ENCODE measurements at places on chromosomes 2 and 18.
A peak's percentile ranks its signal among the peaks of the same experiment; 100 is the strongest.

GRCh38 chr2:235641956-235642355 is 148.1 kb downstream of the AGAP1 start:
- DNase-seq = no peak

DNA sequence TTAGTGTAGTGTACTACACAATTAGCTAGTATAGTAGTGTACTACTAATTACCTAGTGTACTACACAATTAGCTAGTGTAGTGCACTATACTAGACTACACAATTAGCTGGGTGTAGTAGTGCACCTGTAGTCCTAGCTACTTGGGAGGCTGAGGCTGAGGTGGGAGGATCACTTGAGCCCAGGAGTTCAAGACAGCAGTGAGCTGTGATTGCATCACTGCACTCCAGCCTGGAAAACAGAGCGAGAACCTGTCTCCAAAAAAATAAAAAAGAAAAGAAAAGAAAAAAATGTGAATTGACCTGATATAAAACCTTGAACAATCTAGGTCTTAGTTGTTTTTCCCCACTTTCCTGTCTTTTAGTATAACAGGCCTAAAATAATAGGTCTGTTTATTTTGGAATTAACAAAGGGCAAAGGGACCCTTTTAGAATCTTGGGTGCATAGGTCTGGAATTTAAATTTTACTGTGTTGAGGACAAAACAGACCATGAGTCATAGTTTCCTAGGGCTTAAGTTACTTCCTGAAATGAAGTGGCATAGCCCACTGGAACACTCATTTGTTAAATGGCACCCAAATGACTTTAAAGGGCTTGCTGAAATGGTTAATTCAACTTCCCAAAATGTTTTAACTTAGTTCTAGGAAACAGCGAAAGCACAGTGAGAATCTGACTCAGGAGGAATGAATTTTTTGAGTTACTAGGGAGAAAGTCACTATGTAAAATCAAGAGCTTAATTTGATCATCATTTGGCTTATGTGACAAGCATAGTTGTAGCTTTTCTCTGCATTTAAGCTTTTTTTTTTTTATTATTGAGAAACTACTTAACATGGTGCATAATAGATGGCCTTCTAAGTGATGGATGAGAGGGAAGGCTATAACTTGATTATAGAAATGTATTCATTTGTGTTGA is 50.7 kb upstream of the ARL5A start:
- no peak for DNase-seq

DNA sequence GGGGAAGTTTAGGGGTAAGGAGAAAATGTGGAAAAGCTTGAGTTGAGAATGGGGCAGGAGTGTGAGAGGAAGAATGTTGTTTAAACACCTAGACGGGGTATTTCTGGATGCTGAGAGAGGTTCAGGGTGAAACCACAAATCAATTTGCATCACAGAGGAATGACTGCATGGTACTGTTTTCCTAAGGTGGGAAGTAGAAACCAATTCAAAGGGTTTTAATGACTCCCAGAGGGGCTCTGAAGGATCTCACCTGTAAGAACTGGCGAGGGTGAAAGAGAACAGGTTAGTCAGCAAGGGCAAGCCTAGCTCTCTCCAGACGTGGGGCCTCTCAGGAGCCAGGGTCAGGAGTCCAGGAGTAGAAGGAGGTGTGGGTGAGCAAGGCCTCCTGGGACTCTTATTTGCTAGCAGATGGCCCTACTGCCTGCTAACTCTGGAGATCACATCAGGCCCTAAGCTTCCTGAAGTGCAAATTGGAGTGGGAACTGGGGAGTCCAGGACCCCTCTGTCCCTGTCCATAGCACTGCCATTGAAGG is 133.0 kb upstream of the CELF4 start:
- DNase-seq = no peak

DNA sequence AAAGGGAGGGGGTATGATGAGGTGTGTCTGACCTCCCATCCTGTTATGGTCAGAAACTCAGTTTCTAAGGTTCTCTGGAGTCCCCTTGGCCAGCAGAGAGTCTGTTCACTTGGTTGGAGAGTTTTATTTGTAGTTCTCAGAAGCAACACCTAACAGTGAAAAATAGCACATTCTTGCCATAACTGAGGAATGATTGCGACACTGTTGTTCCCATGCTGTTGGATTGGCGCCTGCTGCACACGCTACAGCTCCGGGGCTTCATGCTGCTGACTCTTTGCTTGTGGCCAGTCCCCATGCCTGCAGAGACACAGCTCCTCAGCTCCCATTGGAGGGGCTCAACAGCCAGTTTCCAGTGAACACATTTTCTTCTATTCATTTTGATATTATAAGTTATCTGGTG is 42.1 kb downstream of the TPGS2 start:
- no peak for DNase-seq

- no peak for DNase-seq
These were observed 19.8 kb downstream of the RNU2-63P start for GRCh38 chr2:87996570-87996969.

GRCh38 chr2:174914853-174915760 is 90.1 kb downstream of the CHN1 start:
- DNase-seq = no peak

GRCh38 chr2:128941751-128942150 is 623.1 kb upstream of the HS6ST1 start:
- no peak for DNase-seq

GRCh38 chr2:237968048-237968862 is 1.4 kb downstream of the UBE2F start:
- DNase-seq = peak; percentile 58

DNA sequence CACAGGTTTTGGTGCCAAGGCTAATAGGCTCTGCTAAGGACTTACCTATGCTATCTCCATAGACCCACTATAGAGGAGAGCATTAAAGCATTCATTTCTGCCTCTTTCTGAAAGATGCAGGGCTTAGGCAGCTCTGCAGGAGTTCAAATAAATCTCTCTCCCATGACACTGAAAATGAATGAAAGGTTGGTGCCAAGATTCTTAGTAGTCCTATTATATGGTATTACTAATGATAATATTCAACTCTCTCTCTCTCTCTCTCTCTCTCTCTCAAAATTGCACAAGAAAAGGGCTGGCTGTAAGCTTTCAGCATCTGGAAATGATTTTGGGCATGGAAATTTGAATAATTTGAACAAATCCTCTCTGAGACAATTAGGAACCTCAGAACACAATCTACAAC is 433.7 kb downstream of the MBD2 start:
- DNase-seq = no peak

- DNase-seq = peak; percentile 59
These were observed 73.4 kb downstream of the INPP4A start for GRCh38 chr2:98518101-98518500.

DNA sequence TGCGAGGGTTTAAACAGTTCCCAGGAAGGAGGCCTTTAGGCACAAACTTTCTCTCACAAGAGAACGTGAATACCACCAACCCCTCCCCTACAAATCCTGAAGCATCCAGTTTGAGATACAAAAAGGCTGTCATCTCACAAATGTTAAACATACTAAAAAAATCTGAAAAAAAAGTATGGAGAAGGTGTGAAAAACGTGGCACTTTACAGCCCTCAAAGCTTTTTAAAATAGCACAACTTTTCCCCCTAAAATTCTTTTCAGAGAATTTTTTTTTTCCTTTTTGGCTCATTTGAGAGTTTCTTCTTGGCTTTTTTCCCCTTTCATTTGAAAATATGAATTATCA is 10.1 kb downstream of the ZEB2 start:
- DNase-seq = no peak

DNA sequence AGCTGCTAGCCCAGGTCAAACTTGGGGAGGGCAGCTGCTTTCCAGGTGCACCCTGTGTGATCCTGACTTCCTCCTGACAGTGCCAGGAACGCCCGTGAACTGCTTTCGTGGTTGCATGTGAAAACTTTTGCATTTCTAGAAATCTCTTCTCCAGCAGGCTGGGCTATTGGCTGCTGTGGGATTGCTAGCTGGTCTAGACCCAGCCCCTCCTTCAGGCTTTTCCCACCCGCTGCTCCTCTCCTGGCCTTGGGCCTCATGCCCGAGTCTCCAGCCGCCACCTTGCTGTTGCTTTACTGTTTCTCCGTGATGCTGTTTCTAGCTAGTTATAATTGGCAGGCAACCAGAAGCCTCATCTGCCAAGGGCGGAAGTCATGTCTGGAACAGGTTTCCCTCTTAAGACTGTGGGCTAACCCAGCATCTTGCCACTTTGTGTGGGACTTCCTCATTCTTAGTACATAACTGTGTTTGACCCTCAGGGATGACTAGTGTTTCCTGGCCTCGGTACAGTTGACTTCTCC is 27.0 kb upstream of the MGAT4A start:
- peak; percentile 53 for DNase-seq

- no peak for DNase-seq
These were observed 366.7 kb upstream of the SPHKAP start for GRCh38 chr2:228548230-228548629.

- no peak for DNase-seq
These were observed 217.4 kb downstream of the CDCA7 start for GRCh38 chr2:173571887-173572680.
